ENCODE measurements at places on chromosomes 12 and 14.

DNA sequence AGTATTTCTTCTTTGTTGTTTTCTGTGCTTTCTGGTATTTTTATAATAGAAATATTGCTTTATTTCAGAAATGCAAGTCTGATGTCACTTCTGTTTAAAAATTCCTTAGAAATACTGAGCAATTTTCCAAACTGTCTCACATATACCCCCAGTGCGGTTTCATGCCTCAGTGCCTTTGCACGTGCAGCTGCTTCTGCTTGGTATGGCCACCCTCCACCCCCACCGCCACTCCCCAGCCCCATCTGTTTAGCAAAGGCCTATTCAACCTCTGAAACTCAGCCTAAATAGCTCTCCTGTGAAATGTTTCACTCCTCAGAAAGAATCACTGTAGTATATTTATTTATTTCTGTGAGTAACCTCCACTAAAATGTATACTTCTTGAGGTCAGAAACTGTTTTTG is 52.3 kb downstream of the PPM1H start:
- DNase-seq = no peak

DNA sequence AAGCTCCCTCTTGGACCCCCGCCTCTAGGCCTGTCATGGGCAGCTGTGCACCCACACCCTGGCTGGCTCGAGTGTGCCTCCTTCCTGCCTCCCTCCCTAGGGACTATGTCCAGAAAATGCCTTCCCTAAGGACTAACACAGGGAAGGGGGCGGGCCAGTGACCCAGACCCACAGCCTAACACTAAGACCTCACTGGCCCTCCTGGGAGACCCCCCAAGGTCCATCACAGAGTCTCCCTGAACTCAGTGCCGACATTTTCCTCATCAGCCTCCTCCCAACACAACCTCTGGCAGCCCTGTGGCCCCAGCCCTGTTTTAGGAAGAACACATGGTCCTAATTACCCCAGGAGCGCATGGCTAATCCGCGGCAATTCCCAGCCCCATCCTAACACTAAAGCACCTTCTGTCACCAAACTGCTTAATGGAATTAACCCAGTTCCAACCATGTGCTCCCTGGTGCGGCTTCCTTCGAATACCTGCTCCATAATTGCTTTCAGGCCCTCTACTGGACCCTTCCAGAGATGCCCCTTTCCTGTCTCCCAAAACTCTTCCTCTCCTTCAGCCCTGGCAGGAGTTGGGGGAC is 5.6 kb downstream of the MSI1 start:
- no peak for DNase-seq

GRCh38 chr12:92650228-92650822 is 52.5 kb upstream of the PLEKHG7 start:
- no peak for DNase-seq

DNA sequence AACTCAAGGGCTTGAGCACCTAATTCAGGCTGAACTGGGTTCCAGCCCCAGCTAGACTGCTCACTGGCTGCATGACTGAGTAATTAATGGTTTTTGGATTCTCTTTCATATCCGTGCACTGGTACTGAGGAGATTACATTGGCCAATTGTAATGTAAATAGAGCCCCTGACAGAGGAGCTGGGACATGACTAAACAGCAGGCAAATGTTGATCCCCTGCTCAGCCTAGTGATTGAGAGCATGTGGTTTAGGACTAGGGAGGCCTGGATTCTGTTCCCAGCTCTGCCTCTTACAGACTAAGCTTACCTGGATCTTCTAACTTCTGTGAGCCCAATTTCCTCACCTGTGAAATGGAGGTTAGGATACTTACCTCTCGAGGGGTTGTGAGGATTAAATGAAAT is 204.3 kb downstream of the ESR2 start:
- DNase-seq = peak; percentile 20

GRCh38 chr12:59004456-59004855 is 84.2 kb upstream of the LRIG3 start:
- DNase-seq = no peak

GRCh38 chr14:83744891-83745290 is 1785.1 kb upstream of the FLRT2 start:
- DNase-seq = no peak

DNA sequence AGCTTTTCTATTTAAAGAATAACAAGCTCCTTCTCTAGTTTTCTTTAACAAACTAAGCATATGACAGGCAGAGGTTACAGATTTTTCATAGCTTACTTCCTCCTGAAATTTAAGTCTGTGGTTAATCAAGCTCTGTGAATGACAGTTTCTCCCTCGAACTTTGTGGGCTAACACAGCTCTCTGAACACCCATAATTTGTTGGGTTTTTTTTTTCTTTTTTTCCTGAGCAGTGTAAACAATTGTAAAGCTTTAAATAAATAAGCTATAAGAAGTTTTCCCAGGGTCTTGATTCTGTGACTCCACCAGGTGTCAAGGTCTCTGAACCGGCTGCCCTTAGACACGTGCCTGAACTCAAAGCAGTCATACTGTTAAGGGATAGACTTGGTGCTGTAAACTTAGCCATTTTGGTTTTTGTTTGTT is 128.1 kb upstream of the AMIGO2 start:
- DNase-seq = no peak

DNA sequence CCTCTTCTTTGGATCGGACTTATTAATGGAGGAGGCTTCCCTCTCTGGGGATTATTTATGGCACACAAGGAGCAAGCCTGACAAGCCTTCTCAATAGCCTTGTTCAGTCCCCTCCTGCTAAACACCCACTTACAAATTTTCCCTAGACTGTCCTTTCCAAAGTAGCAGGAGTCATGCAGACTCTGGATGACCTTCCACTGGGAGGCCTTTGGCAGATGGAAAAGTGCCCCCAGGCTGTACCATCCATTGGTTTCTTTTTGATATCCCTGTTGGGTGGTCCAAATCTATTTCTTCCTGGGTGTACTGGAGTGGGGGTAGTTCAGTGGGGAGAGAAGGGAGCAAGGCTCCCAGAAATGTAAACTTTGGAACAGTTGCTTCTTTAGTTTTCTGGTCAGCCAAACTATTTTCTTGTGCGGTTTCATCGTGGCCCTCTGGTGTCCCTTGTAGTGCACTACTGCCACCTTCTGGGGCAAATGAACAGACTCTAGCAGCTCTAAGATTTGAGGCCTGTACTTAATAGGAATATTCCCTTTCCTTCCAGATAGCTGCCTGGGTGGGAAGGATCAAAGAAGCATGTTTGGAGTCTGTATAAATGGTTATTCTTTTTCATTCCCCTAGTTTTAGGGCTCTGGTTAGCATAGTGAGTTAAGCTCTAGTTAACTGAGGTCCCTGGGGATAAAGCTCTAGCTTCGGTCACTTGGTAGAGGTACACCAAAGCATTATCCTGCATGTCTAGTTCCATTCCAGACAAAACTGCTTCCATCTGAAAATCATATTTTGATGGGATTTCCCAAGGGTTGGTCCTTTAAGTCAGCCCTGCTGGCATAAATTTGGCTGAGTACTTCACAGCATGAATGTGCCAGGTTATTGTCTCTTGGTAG is 409.5 kb downstream of the SLC6A15 start:
- DNase-seq = peak; percentile 39

- DNase-seq = no peak
Observed at GRCh38 chr12:2364631-2365051, 311.9 kb downstream of the CACNA1C start.

DNA sequence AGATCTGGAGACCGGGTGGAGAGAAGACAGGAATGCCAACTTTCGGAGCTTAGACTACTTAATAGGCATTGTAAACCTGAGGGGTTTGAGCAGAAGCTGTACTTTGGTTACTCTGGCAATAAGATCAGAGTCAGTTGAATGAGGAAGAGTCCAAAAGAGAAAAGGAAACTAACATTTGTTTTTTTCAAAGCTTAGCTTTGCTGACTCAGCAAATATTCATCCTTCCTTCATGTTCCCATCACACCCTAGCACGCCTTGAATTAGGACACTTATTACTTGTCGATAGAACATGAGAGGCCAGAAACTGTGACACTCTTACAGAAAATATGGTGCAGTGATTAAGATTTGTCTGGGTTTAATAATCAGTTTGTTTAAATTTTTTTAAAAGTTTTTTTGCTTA is 266.9 kb upstream of the ATP2B1 start:
- no peak for DNase-seq

DNA sequence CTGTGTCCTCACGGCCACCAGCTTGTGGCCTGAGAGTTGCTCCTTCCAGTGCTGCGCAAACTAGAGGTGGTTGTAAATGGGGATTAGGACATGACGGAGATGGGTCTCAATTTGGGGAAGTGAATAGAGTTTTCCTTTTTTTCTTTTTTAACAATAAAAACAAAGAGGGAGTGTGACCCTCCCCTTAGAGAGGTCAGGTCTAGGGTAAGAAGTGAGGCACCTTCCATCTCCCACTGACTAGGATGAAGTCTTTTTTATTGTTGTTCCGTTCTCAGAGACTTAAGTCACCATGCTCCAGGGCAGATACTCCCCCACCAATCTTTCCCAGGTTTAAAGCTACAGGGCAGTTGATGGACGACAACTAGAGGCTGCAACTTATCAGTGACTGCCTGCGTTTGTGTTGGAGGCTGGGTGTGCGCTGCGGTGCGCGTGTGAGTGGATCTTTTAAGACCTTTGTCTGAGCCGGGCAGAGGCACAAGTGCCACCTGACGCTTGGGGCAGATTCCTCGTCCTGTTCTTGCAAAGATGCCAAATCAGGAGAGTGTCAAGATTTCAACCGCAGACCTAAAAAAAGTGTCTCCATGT is 2.1 kb upstream of the GSC start:
- DNase-seq = no peak

DNA sequence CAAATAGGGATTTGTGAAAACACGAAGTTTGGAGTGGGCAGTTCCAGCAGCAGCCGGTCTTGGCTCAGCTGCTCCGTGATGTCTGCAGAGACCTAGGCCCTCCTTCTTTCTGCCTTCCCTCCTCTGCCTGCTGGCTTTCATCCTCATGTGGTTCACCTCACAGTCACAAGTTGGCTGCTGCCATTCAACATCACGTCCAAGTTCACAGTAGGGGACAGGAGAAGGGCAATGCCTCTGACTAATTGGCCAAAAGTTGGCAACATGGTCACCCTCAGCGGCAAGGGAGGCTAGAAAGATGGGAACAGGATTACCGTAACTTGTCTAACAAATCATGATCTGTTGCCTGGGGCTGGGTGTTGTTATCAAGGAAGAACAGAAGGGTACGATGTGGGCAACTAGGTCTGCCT is 7.8 kb upstream of the CACNA2D4 start:
- DNase-seq = no peak

DNA sequence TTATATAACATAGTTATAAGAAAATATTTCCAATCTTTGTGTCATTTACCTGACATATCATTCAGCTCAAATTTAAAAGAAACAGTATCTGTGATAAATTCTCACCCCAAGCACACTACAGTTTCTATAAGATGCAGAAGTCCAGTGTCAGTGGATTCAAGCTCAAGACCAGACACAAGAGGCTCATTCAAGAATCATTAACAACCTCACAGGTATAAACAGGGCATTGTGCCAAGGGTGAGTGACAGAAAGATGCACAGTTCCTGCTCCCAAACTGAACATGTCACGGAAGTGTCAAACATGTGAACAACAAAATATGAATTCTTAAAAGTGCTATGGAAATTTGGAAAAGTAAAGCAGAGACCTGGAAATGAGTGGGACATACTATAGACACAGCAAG is 12.8 kb downstream of the ATP2B1 start:
- DNase-seq = no peak

DNA sequence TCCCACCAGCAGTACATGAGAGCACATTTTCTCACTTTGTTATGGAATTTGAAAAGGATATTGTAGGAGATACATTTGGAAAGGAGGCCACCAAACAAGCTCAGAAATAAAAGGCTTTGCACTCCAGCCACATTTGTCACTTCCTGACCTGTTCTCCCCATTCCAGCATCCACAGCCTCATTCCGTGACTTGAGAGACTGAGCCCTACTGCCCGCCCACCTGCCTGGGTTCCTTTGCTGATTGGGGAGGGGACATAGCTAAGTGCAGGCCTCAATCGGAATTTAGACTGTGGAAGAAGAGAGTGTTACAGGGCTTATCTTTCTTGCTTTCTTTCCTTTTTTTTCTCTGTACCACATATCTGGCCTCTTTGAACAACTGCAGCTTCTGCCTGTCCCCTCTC is 735.4 kb upstream of the TMEM132C start:
- DNase-seq = no peak

DNA sequence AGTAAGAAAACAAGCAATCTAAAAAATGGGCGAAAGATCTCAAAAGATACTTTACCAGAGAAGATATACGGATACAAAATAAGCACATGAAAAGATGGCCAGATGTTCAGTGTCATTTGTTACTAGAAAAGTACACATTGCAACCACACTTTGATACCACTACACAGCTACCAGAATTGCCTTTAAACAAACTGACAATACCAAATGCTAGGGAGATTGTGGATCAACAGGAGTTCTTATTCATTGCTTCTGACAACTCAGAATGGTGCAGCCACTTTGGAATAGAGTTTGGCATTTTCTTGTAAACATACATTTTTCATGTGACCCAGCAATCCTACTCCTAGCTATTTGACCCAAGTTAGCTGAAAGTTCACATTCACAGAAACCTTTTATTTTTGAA is 136.3 kb downstream of the FUT8 start:
- DNase-seq = no peak

DNA sequence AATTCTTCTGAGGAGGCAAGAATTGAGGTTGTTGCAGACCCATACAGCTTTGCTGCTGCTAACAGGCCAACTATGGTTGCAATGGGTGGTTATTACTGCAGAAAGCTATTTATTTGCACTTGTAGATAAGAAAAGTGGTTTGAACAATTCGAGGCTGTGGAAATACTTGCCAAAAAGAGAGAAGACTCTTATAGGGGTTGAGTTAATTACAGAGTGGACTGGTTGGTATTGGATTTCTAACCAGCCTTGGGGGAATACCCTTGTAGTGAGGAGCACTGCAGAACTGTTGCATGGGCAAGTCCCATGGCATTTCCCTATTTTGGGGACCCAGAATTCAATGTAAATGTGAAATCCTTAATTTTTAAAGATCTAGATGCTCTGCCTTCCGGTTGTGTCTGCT is 120.5 kb downstream of the KCNMB4 start:
- DNase-seq = peak; percentile 25

GRCh38 chr12:121025442-121026226 is 9.3 kb upstream of the C12orf43 start:
- no peak for DNase-seq

DNA sequence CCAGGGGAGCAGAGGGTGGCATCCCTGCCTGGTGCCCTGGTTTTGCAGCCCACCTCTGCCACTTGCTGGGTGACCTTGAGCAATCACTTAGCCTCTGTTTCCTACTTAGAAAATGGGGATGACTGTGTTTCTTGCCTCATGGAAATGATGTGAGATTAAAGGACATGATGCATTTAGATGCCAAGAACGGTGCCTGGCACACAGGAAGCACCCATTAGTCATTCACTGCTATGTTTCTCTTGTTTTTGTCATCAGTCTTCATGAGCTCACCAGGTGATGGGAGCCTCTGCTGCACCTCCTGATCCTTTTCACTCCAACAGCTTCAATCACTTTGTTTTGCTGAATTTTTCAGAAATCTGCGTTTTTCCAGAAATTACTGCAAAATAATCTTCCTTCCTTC is 23.6 kb upstream of the ATF1 start:
- DNase-seq = peak; percentile 10

DNA sequence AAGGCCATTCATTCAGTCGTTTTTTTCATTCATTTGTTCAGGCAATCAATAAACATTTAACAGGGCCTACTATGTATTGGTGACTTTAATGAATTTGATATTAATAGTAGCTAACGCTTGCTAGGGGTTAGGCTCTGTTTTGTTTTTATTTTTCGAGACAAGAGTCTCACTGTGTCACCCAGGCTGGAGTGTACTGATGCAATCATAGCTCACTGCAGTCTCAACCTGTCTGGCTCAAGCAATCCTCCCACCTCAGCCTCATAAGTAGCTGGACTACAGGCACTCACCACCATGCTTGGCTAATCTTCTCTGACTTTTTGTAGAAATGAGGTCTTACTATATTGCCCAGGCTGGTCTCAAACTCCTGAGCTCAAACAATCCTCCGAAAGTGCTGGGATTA is 25.6 kb upstream of the MED13L start:
- no peak for DNase-seq
